ENCODE measurements at places on chromosomes 11 and 22. TPM values are rescaled to one million over a fixed set of nuclear protein-coding genes. Genes with fewer than 3 reads are reported as not detected.

KCTD14 gene
- total RNA-seq: 0.19 TPM

GLYAT gene
- not detected for total RNA-seq

LARGE1 gene
- total RNA-seq: 0.40 TPM

INPP5J gene
- total RNA-seq: not detected

TTC36 gene
- 1.8 TPM for total RNA-seq

GRAMD1B gene
- 36.3 TPM for total RNA-seq

CCDC87 gene
- 0.08 TPM for total RNA-seq

OR52H1 gene
- 0.37 TPM for total RNA-seq

IFITM10 gene
- total RNA-seq: 0.96 TPM

SUN2 gene
- 702 TPM for total RNA-seq

SYT12 gene
- total RNA-seq: not detected

PLEKHA7 gene
- total RNA-seq: 3.5 TPM

LRP4 gene
- 0.02 TPM for total RNA-seq

RAB38 gene
- total RNA-seq: 1.9 TPM

CCDC89 gene
- total RNA-seq: 0.52 TPM

FOXRED1 gene
- 34.8 TPM for total RNA-seq

KCNJ4 gene
- total RNA-seq: not detected

MUC2 gene
- not detected for total RNA-seq

APLNR gene
- total RNA-seq: not detected

CXCR5 gene
- total RNA-seq: 0.52 TPM

SNX32 gene
- 2.1 TPM for total RNA-seq

SOX6 gene
- not detected for total RNA-seq

FAM111A gene
- total RNA-seq: 258 TPM

CTSW gene
- total RNA-seq: 23.6 TPM

SYT7 gene
- total RNA-seq: not detected

GDPD4 gene
- not detected for total RNA-seq

ANO9 gene
- 88.2 TPM for total RNA-seq

TMEM179B gene
- total RNA-seq: 55.9 TPM

PHF21B gene
- not detected for total RNA-seq

INTS4 gene
- total RNA-seq: 49.1 TPM

FREY1 gene
- 3.2 TPM for total RNA-seq

ART5 gene
- total RNA-seq: not detected

LIN7C gene
- total RNA-seq: 24.5 TPM

OR2D2 gene
- not detected for total RNA-seq

PHLDA2 gene
- total RNA-seq: 0.45 TPM

TMEM218 gene
- 16.9 TPM for total RNA-seq

MEI1 gene
- total RNA-seq: 60.0 TPM

THY1 gene
- not detected for total RNA-seq

DGCR6 gene
- total RNA-seq: 0.74 TPM

EIF3M gene
- total RNA-seq: 274 TPM

ZBTB16 gene
- 7.4 TPM for total RNA-seq

PANX2 gene
- 0.10 TPM for total RNA-seq

DERL3 gene
- 9.9 TPM for total RNA-seq

THOC5 gene
- 61.5 TPM for total RNA-seq

F2 gene
- total RNA-seq: not detected

MYRF gene
- total RNA-seq: 1.1 TPM

POU2AF1 gene
- 2.4 TPM for total RNA-seq

DDTL gene
- 3.4 TPM for total RNA-seq

Data from activated CD4-positive, alpha-beta T cell treated with anti-CD3 and anti-CD28 coated beads, Interleukin-2, amount 10 ng/mL, durations not matched to agents 7 days and 5 days (primary cell).